Right atrium auricular region (tissue), 2 donors: ENCODE measurements at places on chromosomes 4 and X. TPM values are rescaled to one million over a fixed set of nuclear protein-coding genes. Genes with fewer than 3 reads are reported as not detected.

The FHL1 gene
- 2,468 TPM for total RNA-seq

DNA sequence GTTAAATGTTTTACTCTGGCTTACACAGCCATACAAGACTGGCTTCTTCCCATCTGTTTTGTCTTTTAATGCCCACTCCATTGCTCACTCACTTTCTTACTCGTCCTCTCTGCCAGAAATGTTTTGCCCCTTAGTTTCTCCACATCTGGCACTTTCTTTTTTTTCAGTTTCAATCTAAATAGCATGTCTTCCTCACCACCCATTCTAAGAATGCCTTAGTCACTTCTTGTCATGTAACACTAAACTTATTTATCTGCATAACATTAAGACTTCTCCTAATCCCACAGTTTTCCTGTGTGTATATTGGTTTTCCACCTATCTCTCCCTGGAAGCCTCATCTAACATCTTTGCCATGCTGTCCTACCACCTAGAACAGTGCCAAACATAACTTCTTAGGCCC, 119.3 kb downstream of the ADAMTS3 start:
- no peak for DNase-seq
- no peaks in the 10 kb centered on the region for H3K4me1 ChIP-seq
- no peak overlapping the region for H3K27ac ChIP-seq
- H3K36me3 ChIP-seq: no peaks in the 10 kb centered on the region
- H3K27me3 ChIP-seq: no peaks in the 10 kb centered on the region
- no peak overlapping the region for H3K4me3 ChIP-seq

DNA sequence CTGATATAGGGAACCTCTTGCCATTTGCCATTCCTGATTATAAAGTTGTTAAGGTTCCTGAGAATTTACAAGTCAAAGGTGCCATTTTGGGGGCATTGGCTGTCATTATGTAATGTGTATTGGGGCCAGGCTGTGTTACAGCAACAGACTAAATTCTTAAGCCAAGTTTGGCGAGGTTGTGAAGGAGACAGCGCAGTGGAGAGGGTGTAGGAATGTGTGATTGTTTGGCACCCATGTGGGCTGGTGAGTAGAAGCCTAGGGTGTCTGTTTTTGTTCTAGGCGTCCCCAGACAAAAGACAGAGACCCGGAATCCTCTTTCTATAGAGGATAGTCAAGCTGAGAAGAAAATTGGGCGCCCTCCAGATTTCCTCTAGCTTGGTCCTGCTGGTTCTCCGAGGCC, 2535.3 kb downstream of the PCDH7 start:
- no peaks in the 10 kb centered on the region for H3K4me1 ChIP-seq
- no peak for DNase-seq
- no peak overlapping the region for H3K27ac ChIP-seq
- H3K36me3 ChIP-seq: no peaks in the 10 kb centered on the region

DNA sequence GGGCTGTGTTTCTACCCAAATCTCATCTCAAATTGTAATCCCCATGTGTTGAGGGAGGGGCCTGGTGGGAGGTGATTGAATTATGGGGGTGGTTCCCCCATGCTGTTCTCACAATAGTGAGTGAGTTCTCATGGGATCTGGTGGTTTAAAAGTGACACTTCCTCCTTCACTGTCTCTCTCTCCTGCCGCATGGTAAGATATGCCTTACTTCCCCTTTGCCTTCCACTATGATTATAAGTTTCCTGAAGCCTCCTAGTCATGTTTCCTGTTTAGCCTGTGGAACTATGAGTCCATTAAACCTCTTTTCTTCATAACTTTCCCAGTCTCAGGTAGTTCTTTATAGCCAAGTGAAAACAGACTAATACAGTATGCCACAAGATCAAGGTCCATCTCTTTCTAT, 70.0 kb upstream of the MSX1 start:
- DNase-seq: no peak
- no peaks in the 10 kb centered on the region for H3K4me1 ChIP-seq
- H3K36me3 ChIP-seq: no peaks in the 10 kb centered on the region
- H3K27me3 ChIP-seq: no peaks in the 10 kb centered on the region
